ENCODE measurements at places on chromosomes 12 and 14.
A peak's percentile ranks its signal among the peaks of the same experiment; 100 is the strongest.

DNA sequence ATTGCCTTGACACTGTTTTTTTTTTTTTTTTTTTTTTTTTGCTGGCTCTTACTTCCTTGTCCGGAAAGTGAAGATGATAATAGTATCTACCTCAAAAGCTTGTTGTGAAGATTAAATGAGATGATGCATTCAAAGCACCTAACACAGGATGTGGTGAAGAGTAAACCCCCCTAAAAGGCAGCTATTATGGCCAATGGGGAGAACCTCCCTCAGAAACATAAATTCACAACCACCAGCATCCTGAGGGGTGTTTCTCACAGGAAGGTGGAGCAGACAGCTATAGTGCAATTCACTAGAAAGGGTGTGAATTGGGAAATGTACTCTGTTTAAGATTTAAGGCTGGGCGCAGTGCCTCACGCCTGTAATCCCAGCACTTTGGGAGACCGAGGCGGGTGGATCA is 85.4 kb upstream of the CRY1 start:
- peak; percentile 2 for DNase-seq

DNA sequence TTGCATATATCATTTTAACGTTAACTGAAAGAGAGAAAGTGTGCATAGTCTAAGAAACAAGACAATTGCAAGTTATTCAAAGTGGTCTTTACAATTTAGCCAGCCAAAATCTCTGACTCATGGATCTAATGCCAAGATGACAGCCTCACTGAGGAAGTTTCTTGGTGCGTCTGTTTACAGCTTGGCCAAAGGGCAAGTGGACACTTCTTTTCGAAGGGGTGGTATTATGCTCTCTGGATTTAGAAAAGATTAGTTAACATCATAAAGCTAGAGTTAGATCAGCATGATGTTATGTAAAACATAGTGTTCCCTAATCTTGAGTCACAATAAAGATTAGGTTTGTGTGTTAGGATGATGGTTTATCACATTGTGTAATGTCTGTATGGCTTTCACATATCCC is 51.5 kb upstream of the SLC2A13 start:
- no peak for DNase-seq

GRCh38 chr14:47435331-47435965 is 240.0 kb downstream of the MDGA2 start:
- DNase-seq = no peak

DNA sequence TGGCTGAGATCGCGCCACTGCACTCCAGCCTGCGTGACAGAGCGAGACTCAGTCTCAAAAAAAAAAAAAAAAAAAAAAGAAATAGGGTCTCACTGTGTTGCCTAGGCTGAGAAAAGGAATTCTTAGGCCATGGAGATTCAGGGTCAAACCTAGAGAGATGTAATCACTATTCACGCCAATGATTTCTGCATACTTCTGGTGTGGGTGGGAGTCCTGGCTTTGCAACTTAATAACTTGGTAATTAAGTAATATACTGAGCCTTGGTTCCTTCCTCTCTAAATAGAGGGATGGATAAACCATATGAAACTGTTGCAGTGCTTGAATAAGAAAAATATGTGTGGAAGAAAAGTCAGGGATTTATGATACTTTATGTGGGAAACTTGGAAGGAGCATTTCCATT is 2.7 kb downstream of the ZNF410 start:
- DNase-seq = no peak

DNA sequence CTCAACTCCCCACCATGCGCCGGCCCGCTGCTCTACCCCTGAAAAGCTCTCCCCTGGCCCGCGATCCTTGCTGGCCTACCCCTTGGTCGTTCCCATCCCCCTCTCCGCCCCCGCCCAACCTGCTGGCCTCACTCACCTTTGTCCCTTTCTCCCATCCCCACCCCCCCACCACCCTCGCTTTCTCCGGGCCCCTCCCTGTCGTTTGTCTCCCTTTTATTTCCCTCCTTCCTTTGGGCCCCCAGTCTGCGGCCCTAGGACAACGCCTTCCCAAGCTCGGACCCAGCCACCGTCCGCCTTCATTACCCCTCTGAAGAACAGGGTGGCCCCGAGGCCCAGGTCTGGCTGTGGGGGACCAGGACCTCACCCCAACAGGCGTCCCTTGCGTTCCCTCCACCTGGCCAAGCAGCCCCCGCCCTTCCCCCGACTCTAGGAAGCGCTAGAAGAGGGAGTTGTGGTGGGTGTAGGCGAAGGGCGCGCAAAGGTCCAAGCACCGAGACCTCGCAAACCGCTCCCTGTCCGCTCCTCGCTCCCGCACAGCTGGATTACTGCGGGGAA is 6.9 kb upstream of the SLC7A7 start:
- DNase-seq = no peak

DNA sequence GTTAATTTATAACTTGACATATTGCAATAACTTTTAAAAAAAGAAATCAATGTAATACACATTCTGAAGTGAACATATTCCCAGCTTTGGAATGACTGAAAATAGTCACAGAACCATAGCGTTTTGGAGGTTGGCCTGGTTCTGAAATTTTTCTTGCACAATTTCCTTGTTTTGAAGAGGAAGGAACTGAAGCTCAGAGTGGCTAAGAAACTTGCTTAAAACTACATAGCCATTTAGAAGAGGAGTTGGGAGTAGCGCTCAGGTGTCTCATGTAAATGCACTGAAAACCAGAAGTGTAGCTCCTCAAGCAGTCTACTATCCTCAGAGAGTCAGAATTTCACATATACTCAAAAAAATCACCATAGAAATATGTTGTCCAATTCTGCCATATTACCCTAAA is 41.2 kb downstream of the SLC38A1 start:
- no peak for DNase-seq

GRCh38 chr12:91991399-91992187 is 154.1 kb downstream of the BTG1 start:
- DNase-seq = no peak

GRCh38 chr12:81670759-81671158 is 88.4 kb downstream of the PPFIA2 start:
- DNase-seq = no peak

DNA sequence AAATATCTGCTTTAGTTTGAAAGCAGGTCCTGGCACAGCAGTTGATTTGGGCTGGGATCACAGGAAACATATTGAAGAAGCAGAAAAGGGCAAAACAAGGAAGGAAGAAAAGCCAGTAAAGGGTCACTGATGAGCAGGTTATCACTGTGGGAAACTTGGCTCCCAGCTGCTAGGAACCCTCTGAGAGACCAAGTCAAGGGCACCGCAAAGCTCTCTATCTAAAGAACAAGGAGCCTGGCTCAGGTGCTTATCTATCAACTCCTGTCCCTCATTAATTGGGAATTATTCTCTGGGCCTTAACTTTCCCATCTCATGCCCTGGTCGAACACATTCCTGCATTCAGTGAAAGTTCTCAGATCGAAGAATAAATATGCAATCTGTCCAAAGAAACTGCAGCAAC is 450.9 kb upstream of the RPL10L start:
- DNase-seq = no peak

DNA sequence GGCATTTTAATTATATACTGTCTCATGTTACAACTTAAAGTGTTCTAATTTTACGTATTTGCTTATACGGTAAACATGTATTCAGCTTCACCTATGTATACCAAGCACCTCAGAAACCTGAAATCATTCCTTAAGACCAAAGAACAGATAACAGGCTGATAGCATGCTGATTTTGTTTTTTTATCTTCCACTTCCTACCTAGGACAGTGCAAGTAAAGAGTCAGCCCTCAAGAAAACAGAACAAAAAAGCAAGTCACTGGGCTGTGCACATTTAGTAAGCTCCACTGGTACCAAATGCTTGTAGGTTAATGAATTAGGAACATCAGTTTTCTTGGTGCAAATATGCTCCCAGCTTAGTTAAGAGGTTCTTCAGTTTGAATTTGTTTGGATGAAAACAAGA is 611.3 kb downstream of the VRK1 start:
- DNase-seq = no peak

- DNase-seq = no peak
Measured at GRCh38 chr12:101902641-101903040, 25.3 kb downstream of the DRAM1 start.

GRCh38 chr12:106284358-106285105 is 18.0 kb upstream of the TCP11L2 start:
- no peak for DNase-seq

DNA sequence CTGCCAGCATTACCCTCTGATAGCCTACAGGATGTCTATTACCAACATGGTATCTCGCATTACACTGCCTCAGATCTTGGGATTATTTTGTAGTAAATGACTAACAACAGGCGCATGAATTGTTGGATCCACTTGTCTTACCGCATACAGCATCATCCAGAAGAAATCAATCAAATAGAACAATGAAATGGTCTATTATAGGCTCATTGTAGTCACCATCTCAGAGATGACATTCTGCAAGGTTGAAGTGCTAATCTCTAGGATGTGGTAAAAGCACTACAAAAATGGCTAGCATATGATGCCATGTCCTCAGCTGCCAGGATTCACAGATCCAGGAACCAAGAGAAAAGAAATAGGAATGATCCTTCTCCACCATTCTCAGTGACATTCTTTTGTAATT is 52.0 kb downstream of the WASHC3 start:
- no peak for DNase-seq

GRCh38 chr14:89290813-89291212 is 126.2 kb downstream of the FOXN3 start:
- DNase-seq = no peak

- DNase-seq = no peak
Measured at GRCh38 chr12:49939707-49940106, 10.8 kb upstream of the AQP2 start.

GRCh38 chr14:95059126-95059525 is 98.2 kb downstream of the DICER1 start:
- no peak for DNase-seq

GRCh38 chr12:105467710-105468366 is 137.3 kb downstream of the C12orf75 start:
- no peak for DNase-seq

- no peak for DNase-seq
Measured at GRCh38 chr14:89264196-89264800, 152.7 kb downstream of the FOXN3 start.
